NCI-H2081 treated with DMSO at 0.1 percent for 48 hours (cell line): ENCODE measurements at places on chromosomes 7 and 10.

- DNase-seq: no peak
Measured at GRCh38 chr10:24027107-24027506, 181.8 kb upstream of the KIAA1217 start.

DNA sequence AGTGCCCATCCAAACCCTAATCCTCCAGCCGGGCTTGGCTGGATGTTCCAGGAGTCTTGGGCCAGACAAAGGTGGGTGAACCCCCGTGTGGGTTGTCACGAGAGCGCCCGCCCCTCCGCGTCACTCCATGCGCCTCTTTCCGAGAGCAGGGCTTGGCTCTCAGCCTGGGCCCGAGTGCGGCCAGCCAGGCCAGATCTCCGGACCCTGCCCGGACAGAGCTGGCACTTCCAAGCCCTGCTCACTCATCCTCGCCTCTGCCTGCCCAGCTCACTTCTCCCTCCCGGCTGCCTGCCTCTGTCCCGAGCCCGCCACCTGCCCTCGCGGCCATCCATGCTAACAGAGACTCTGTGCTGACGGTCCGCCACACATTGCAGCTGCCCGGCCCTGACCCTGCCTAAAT, 34.6 kb downstream of the AGAP3 start:
- no peak for DNase-seq

- DNase-seq: no peak
Measured at GRCh38 chr10:112517451-112517862, 70.4 kb downstream of the VTI1A start.

- no peak for DNase-seq
Measured at GRCh38 chr7:39429421-39429820, 136.8 kb upstream of the YAE1 start.

DNA sequence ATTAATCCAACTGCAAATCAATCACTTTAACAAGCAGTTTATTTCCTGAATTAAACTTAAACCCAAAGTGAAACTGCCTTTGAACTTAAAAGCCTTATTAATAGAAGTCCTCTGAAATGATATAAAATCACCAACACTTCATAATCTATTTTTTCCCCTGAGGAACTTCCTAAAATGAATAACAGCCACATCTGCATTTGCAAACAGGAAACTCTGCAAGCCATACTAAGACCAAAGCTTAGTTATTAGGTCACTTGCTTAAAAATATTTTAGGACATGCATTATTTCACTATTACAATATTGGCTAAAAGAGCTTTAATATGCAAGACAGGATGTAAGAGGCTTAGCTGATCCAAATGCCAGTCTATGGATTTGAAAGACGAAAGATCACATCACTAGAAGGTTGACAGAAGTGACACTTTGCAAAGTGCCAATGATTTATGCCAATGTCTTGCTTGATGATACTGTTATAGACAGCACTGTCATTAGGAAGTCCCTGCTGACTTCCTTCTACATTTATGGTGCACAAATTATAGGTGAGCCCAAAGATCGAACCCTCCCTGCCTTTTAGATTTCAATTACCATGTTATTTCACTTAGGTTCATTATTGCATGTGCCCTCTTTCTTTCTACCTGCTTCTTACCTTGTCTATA, 99.9 kb upstream of the SKAP2 start:
- DNase-seq: no peak

DNA sequence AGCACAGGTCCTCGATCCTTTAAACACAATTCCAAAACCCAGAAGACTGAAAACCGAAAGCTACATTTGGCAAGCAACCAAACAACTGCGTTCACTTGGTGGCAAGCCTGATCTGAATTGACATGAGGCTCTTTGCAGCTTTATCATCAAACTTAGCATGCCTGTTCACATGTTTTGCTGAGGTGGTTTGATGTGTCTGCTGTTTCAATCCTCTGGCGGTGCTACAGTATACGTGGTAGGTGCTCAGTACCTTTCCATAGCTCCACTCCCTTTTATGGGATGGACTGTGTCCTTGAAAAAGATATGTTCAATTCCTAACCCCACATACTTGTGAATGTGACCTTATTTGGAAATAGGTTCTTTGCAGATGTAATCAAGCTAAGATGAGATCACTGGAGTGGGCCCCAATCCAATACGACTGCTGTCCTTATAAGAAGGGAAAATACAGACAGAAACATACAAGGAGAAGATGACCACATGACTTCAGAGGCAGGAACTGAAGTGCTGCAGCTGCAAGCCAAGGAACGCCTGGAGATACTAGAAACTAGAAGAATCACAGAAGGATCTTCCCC, 33.4 kb downstream of the CCDC6 start:
- DNase-seq: no peak

- DNase-seq: no peak
Measured at GRCh38 chr10:66892871-66893270, 33.0 kb upstream of the LRRTM3 start.

GRCh38 chr7:117098457-117098856, 145.2 kb downstream of the ST7 start:
- no peak for DNase-seq

DNA sequence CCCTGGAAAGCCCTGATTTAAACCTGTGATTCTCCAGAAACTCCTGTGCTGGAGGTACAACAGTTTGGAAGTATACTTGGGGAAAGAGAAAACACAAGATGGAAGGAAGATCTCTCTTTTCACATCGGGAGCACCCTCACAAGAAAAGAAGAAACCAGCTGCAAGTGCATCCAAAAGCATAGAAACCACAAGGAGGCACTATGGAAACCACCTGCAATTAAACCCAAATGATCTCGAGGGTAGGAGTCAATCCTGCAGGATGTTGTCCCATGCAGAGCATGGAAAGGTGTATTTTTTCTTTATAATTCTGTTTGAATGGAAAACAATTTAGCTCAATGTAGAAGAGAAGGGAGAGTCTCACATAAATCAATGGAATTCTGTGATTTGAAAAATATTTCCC, 210.5 kb downstream of the TWIST1 start:
- DNase-seq: no peak

- peak; percentile 75 for DNase-seq
Measured at GRCh38 chr7:20906801-20907453, 120.2 kb upstream of the SP8 start.

- no peak for DNase-seq
Measured at GRCh38 chr10:70843333-70843732, 27.6 kb downstream of the SGPL1 start.

GRCh38 chr10:126634911-126635310, 35.6 kb downstream of the C10orf90 start:
- DNase-seq: no peak

- DNase-seq: no peak
Measured at GRCh38 chr7:7354674-7355073, 172.3 kb downstream of the C1GALT1 start.

DNA sequence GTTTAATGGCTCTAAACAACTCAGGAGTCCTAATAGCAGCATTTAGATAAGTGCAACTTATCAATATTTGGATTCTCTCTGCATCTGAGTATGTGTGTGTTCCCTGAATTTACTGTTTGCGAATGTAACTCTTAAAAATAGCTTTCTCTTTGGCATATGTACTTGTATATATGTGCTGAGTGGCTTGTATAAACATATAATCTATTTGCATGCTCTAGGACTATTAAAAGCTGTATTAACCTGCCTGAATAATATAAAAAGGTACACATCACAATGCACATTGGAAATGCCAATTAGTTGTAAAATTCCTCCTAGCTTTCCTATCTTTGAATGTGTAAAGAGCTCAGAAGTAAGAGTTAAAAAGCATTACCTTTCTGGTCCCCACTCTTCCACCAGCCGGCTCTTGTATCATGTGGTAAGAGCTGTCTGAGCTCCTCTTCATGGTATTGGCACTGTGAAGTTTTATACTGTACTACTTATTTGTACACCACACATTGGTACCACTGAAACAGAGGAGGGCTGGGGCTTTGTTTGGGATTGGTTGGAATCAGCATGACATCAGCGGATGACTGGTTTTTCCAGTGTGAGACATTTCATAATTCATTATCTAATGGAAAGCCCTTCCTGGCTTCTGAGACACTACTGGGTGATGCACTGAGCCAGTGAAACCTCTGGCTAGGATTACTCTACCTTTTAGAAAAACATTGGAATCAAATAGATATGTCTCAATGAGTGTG, at the start of gene INHBA:
Gene INHBA (minus strand): TSS at position 456 of the 737 bp plus-strand sequence. CDS start 2,716 bp downstream, outside the sequence.
- no peak for DNase-seq

DNA sequence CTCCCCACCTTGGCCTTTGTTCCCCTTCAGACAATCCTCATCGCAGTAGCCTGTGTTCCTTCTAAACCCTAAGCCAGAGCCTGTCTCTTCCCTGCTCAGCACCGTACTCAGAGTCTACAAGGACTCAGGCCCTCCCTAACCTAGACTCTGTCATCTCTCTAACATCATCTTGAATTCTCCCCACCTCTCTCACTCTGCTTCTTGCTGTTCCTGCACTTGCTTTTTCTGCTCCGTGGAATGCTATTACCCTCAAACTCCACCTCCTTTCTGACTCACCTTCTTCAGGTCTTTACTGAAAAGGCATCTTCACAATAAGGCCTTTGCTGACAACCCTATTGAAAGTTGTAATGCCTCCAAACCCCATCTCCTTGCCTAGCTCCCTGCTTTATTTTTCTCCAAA, 141.0 kb downstream of the DKK1 start:
- no peak for DNase-seq

DNA sequence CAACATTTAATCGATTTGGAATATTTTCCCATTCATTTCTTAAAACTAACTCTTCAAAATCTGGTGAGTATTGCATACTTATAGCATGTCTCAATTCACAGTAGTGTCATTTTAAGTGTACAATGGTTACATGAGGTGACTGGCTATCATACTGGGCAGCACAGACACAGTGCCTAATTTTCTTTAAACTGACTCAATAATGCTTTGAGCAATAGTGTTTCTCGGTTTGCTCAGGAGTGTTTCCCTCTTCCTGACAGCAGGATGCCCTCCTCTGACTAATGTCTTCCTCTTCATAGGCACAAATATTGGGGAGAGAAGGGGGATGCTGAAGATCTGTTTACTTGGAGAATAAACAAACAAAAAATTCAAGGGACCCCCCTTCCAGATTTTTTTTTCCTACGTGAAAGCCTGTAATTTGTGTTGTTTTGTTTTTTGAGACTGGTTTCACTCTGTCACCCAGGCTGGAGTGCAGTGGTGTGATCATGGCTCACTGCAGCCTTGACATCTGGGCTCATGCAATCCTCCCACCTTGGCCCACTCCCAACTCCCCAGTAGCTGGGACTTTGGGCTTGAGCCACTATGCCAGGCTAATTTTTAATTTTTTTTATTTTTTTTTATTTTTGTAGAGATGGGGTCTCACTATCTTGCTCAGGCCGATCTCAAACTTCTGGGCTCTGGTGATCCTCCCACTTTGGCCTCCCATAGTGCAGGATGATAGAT, 2.2 kb downstream of the MRC1 start:
- DNase-seq: no peak

GRCh38 chr10:21522631-21523406, 2.7 kb downstream of the SKIDA1 start:
- no peak for DNase-seq

- no peak for DNase-seq
Measured at GRCh38 chr7:7682861-7683260, 35.5 kb downstream of the RPA3 start.

DNA sequence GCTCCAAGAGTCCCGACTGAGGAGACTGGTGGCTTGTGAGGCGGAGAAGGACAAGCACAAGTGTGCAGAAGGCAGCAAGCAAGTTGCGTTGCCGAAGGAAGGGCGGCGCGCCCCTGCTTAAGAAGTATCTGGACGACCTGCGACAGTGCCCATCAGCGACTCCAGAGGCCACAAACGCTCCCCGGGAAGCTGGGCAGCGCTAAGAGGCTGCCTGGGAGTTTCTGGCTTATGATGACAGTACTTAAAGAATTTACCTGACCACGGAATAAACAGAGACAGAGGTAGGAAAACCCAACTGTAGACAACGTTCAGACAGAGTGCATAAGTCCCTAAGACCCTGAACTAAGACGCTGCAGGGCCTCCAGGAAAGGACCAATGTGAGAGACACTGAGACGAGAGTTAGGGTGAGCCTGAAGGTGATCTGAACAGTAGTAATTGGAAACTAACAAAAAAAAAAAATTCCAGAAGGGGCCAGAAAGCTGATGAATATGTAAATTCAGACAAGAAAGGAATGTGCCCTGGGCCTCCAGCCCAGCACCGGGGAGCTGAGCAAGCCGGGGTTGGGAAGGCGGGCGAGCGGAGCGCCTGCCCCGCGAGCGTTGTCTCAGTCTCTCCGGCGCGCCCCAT, 1.0 kb downstream of the OSBPL3 start:
- DNase-seq: no peak

GRCh38 chr7:27608776-27609495, 53.7 kb downstream of the HIBADH start:
- DNase-seq: no peak

DNA sequence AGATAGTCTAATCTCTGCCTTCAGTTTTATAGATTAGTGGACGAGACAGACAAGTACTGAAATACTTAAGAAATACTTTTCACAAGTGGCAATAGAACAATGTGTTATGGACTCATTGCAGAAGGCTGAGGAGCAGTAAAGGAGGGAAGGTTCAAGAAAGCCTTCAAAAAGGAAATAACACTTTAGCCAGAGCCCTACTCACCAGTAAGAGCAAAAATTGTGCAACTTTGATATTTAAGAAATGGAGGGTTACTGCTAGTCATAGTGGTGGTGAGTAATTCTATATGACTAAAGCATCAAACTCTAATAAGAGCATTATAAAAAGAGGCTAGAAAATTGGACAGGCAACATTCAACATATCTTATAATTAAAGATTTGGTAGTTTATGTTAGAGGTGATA, 28.8 kb downstream of the PTPN12 start:
- no peak for DNase-seq

DNA sequence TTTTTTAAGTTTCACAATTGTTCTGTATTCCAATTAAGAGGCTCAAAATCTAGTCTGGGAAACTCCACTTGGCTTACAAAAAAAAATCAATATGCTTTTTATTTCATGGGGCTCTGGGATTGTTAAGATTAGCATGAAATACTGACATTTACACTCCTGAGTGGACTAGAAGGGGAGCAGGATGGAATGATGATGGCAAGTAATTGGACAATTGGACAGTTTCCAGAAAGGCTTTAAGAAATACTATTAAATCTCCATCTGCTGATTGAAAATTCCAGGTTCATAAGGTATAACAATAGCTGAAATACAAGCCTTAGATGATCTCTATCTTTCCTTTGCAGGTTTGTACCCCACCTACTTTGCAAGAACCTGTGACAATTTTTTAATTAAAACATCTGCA, 184.4 kb downstream of the LRRTM3 start:
- DNase-seq: no peak

- DNase-seq: no peak
Measured at GRCh38 chr7:25180592-25180923, 47.7 kb downstream of the NPVF start.

GRCh38 chr7:29565982-29566746, 2.5 kb downstream of the PRR15 start:
- DNase-seq: no peak

GRCh38 chr7:151925446-151926335, 30.6 kb upstream of the GALNTL5 start:
- DNase-seq: peak; percentile 99

DNA sequence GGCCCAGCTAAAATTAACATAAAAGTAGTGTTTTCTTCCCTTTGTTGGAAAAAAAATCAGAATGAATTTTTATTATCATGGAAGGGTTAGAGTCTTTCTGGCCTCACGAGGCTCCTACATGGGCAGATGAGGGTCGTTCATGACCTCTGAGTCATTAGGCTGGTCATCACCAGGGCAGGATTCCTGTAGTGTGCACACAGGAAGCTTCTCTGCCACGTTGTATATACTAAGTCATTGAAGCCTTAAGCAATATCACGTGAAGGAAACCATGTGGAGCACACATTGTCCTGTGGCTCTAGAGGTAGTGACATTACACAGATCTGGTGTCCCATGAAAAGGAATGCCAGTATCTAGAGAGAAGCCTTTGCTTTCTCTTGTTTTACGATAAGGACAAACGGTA, 84.7 kb upstream of the C1QL3 start:
- no peak for DNase-seq

GRCh38 chr7:148662646-148663045, 36.1 kb upstream of the CUL1 start:
- DNase-seq: no peak
